ENCODE measurements at places on chromosomes 5 and 9.

GRCh38 chr9:114387680-114388356 is at the start of gene AKNA:
AKNA (minus strand) TSS chr9:114387982; CDS start chr9:114381333, 6,649 bp downstream.
- DNase-seq, result no peak

- DNase-seq, result no peak
Measured at GRCh38 chr9:35070823-35071813, 1.3 kb downstream of the VCP start.

GRCh38 chr9:37293664-37294524 is 128.6 kb upstream of the GRHPR start:
- DNase-seq, result peak; percentile 49

GRCh38 chr5:136726506-136726905 is 361.2 kb upstream of the TRPC7 start:
- DNase-seq, result no peak

GRCh38 chr5:178235588-178235974 is 3.0 kb upstream of the PHYKPL start:
- no peak for DNase-seq

DNA sequence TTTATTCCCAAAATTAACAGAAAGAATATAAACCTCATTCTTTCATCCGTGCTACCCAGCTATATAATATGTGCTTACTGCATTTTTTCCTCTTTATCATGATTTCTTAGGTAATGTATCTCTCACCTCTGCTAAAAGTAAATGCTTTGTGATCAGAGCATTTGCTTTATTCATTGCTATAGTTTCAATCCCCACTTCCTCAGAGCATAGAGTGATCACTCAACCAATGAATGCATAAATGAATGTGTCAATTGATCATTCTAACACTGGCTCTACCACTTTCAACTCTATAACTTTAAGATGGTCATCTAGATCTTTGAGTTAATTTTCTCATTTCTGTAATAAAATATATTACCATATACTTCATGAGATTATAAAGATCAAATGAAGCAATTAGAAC is 719.2 kb downstream of the CETN3 start:
- no peak for DNase-seq

Measured in NCI-H1105 treated with DMSO at 0.1 percent for 48 hours (cell line).